ENCODE measurements at places on chromosomes 4 and X.
A peak's percentile ranks its signal among the peaks of the same experiment; 100 is the strongest.

DNA sequence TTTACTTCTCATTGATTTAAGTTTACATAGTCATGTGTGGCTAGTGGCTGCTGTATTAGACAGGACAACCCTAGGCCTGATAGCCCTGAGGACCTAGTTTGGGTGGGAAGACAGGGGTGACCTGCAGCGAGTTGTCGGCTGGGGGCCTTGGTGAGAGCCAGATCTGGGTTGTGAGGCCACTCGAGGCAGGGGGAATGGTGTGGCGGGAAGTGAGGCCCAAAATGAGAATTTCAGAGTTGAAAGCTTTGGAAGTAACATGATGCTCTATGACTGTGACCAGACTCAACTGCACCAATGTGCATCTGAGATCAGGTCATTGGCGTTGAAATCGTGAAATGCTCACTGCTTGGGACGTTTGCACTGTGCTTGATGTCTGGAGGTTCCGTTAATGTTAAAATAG is 72.9 kb downstream of the TBL1X start:
- DNase-seq = no peak

- DNase-seq = no peak
These were observed 197.1 kb downstream of the SLC7A11 start for GRCh38 chr4:138045036-138045435.

DNA sequence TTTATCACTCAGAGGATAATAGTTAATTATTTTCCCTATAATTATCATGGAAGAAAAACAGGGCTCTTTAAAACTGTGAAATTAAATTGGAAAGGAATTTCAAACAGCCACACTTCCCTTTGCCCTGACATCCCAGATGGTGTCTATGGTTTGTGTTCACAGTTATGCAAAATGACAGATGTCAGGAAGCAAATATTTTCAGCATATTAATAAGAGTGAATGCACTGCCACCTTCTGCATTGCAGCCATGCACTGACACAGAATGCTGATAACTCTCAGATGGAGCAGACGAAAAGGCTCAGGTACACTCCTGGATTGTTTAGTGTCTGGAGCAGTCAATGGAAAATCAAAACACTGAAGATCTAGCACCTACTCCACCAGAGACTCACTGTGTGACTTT is 57.6 kb downstream of the RWDD4 start:
- DNase-seq = no peak

DNA sequence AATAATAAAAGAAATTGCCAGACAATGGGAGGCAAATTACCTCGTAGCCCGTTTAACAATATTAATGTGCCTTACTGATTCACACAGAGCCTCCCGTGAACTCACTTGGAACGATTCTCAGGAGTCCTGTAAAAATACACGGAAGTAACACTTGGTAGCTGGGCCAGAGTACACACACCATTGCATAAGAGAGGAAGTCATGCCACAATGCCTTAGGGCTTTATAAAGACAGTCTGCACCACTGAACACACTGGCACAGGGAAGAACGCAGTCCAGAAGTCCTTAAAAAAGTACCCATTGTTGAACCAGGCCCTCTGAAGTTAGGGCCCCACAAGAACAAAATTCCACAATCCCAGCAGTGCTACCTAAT is 15.1 kb downstream of the SLC2A9 start:
- no peak for DNase-seq

DNA sequence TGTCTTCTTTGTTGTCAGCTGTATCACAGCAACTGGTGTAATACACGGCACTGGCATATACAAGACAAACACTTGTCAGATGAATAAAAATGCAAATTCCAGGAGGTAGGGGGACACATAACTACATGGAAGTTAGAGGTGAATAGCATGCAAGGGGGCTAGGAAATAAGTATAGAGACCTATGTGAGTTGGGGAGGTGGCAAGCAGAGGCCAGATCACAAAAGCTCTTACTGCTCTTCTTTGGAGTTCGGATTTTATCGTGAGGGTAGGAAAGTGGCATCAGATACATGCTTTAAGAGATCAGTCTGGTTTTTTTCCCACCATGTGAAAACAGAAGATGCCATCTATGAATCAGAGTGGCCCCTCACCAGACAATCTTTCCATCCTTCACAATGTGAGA is 2.8 kb upstream of the SRP72 start:
- no peak for DNase-seq

GRCh38 chr4:175419236-175419718 is 392.8 kb downstream of the GPM6A start:
- DNase-seq = peak; percentile 91

- DNase-seq = no peak
These were observed 7.7 kb downstream of the GPR50 start for GRCh38 chrX:151183912-151184565.

GRCh38 chr4:76214177-76214675 is 602 bp upstream of the SCARB2 start:
- DNase-seq = no peak
